ENCODE measurements at places on chromosomes 11 and 22. TPM values are rescaled to one million over a fixed set of nuclear protein-coding genes. Genes with fewer than 3 reads are reported as not detected.

DNA sequence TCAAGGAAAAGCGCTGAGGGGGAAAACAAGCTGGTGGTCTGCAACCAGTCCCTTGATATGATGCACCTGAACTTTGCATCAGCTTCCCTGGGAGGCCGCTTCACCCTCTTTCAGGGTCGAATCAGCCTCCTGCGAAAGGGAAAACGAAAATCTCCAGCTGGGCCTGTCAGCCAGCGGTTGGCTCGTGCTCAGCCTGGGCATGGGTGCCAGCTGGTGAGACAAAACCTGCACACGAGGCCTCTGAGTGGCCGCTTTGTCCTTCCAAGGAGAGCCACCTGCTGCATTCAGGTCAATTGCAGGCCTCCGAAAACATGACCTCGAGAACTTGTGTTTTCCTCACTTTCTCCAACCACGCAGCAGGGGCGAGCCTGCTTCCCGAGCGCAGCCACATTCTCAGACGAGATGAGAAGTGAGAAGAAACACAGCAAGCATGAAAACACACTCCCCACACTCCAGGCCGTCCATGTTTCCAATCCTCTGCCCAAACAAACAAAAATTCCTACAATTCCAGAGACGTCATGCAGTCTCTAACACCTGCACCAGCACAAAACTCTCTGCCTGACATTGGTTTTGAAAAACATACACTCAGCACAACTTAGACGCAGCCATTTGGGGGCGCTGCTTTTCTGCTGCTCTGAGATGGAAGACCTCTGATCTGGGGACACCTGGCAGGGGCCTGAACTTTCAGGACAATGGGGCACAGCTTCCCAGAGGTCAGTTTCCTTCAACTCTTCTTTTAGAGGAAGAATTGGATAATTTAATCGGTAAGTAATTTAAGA, 77.1 kb downstream of the DHCR7 start:
- no peak for DNase-seq

DNA sequence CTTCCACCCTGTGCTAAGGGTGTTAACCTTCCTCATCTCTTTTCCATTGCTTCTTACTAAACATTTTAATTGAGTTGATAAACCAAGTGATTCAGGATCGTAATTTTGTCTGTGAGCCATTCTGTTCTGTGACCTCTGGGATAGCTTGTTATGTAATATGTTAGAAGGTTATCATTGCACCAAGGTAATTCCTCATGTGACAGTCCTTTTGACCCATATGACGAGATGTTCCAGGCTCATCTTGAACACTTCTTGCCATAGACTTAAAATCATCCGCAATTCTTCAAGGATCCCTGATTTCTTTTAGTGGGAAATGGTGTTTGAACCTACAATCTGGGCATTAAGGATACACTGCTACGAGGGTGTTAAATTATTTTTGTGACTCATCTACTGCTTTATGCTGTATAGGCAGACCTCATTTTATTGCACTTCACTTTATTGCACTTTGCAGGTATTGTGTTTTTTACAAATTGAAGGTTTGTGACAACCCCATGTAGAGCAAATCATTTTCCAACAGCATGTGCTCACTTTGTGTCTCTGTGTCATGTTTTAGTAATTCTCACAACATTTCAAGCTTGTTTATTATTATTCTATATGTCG, 19.0 kb upstream of the MPZL2 start:
- DNase-seq: no peak

DNA sequence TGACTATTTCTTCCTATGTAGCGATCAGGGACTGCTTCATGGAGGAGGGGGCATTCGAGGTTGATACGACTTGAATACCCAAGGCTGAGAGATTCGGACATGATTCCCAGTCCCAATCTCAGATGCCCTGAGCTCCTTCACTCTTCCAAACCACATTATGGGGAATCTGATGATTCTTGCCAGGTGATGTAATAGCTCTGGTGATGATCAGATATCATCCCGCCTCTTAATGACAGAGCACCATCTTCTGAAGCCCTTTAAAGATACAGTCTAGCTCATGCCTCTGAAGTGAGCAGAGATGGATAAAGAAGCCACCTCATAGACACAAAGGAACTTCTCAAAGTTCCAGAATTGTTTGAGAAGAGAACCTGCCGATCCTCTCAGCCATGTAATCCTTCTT, 8.9 kb upstream of the CLMP start:
- no peak for DNase-seq

DNA sequence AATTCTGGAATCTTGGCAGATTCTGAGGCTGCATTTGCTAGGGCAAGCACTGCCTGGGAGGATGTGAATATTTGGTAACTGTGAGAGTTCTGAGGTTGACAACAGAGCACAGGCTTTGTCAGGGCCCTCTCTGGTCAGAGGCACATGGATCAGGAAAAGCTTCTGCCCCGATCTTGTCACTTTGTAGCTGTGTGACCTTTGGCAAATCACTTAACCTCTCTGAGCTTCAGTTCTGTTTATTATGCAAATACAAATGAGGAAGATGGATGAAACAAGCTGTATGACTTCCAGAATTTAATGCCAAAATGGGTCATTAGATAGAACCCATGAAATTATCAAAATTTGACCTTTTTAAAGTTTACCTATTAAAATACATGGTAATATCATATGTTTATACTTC, 94.9 kb downstream of the SEZ6L start:
- no peak for DNase-seq

TKFC gene
- 58.3 TPM for polyA plus RNA-seq

DNA sequence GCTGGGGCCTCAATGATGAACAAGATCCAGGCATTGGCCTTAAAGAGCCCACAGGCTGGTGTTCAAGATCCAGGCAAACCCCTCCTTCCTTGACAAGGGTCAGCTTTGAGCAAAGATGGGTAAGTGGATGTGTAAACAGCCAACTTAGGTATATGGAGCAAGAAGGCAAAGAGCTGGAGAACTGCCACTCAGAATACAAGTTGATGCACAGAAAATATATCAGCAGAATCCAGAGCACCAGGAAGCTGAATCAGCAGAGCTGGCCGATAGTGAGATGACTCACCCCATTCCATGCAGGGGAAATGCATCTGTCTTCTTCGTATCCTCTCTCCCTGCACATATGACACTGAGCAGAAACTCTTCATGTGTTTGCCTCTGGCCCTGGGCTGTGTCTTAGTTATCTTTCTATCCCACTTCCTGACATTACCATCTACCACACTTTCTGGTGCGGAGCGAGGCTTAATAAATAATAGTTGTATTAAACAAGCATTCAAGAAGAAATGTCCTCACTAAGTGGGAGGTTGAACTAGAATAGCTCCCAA, 57.8 kb downstream of the ENDOD1 start:
- no peak for DNase-seq

SF3A1 gene
- polyA plus RNA-seq: 134 TPM

ROM1 gene
- 3.5 TPM for polyA plus RNA-seq

DNA sequence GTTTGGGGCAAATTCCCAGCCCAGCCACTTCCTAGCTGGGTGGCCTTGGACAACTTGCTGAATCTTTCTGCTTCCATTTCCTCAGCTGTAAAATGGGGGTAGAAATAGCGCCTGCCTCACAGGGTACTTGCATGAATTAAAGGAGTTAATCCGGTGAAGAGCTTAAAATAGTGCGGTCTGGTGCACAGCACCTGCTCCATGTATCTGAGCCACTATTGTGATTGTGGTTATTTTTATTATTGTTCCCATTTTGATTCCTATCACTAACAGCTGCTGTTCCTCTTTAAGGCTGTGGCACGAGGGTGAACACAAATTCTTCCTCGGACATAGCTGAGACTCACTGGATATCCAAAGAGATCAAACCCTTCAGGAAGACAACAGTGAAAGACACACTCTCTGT, 46.9 kb upstream of the TP53I11 start:
- DNase-seq: no peak

- DNase-seq: no peak
These were observed 7.5 kb upstream of the MICAL3 start for GRCh38 chr22:18031695-18032454.

ANO3 gene
- polyA plus RNA-seq: 3.0 TPM

- no peak for DNase-seq
These were observed 426.9 kb downstream of the SOX6 start for GRCh38 chr11:15929371-15929901.
